Kidney epithelial cell (primary cell): ENCODE measurements at places on chromosomes 1 and 21. TPM values are rescaled to one million over a fixed set of nuclear protein-coding genes. Genes with fewer than 3 reads are reported as not detected.

CLIC6 gene
- 6.3 and 8.0 TPM in 2 replicates for total RNA-seq

LRRN2 gene
- total RNA-seq = 7.6 and 10.8 TPM in 2 replicates

C1orf141 gene
- total RNA-seq = not detected in 2 replicates

SLC30A10 gene
- total RNA-seq = not detected in 2 replicates

GRCh38 chr1:194296201-194296600, 1109.8 kb upstream of the B3GALT2 start:
- DNase-seq = no peak

GRCh38 chr1:116207126-116207735, 96.0 kb downstream of the MAB21L3 start:
- DNase-seq = no peak

DNA sequence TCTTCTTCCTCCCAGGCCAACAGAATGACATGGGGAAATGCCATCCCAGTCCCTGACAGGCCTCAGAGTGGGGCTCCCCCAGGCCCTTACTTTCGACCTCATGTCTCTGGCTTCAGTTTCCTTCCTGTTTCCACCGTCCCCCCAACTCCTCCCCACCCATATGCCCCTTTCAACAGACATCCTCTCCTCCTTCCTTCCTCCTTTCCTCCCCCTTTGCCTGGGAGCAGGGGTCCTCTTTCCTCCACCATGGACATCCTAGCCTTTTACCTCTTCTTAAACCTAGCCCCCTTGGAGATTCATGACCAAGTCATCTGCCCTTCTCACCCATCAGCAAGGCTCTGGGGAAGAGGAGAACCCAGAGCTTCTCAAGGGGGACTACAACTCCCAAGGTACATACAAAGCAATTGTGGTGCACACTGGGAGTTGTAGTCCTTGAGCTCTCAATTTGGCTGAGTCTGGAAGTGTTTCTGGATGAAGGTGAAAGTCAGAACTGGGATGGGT, 4.0 kb downstream of the ZBTB7B start:
- DNase-seq = no peak
